ENCODE measurements at places on chromosomes 3 and 15.

- DNase-seq: no peak
Measured at GRCh38 chr3:132134611-132135010, 99.8 kb upstream of the CPNE4 start.

DNA sequence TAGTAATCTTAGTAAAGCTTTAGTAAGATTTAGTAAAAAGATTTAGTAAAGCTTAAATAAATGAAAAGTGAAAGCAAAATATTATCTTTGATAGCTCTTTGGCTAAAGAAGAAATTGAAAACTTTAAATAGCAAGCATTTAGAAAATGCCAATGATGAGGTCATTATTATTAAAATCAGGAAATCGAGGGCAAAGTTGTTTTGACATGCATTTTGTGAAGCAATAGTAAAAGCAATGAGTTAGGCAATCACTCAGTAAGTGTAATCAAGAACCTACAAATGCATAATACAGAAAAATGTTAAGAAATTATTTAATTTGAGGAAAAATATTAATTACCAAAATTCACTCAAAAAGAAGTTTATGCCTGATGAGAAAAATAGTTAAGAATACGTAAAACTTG, 280.3 kb upstream of the MME start:
- DNase-seq: no peak

- no peak for DNase-seq
Measured at GRCh38 chr3:123540285-123540684, 44.6 kb downstream of the HACD2 start.

DNA sequence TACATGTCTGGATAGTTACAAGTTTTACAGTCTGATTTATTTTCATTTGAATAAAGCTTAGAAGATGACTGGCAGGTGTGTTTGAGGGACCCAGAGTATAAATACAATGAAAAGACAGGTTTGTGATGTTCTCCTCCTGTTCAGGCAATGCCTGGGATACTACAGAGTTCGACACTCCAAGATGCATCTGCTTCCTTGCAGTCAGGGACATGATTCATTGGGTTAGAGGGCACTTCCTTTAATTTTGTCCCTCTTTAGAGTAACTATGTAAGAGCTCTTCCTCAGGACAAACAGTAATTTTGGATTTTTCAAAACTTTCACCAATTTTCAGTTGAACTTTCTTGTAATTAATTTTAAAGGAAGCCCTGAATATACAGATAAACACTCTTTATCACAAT, 102.0 kb downstream of the LMLN start:
- no peak for DNase-seq

GRCh38 chr15:33405096-33405495, 94.3 kb downstream of the RYR3 start:
- DNase-seq: no peak

DNA sequence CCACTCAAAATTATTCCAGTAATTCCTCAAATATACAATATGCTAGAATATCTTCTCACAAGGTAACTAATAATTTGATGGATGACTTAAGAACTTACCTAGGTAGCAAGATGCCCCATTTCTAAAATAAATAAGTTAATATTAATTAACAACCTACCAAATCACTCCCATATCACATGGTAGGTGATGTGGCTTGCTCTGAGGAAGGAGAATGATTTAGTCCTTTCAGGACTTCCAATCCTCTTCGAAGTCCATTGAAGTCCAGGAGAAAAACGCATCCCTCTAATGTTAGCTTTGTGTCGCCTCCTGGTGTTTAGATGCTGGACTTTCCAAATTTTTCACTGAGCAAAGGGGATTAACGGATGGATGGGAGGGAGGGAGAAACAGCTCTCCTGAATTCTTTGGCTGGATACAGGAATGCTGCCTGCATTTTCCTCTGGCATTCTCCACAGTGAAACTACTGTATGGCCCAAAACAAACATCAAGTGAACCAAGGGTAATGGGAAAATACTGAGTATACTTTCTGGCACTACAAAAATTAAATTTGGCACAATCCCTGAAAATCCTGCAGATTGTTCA, 58.6 kb downstream of the PRICKLE2 start:
- no peak for DNase-seq

DNA sequence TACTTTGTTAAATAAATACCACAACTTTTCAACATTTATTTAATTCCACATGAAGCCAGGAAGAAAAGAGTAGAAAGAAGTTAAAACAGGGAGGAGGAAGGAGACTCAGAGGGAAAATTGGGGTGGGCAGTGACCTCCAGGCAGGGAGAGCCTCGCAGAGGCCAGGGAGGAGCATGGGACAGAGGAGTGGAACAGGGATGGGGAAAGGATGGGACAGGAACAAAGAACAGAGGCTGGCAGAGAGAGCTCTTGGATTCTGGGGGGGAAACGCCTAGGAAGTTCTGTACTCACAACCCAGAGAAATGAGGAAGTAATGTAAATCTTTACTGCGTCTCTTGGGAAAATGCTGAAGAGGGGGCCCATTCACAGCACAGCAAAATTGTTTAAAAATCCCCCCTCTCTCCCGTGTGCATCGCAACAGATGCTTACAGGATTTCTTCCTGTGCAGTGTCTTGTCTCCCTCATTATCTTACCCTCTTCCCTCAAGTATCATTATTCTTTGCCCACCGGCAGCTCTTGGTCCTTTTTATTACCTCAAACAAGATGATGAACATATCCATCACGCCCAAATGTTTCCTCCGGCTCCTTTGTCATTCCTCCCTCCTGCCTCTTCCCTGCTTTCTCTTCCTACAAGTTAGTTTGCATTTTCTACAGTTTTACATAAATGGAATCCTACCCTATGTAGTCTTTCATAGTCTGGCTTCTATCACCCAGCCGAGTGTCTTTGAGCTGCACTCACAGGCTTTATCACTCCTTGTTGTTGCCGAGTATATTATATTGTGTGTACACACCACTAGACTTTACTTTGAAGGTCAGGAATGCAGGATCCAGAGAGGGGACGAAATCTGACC, 65.5 kb downstream of the ARHGAP31 start:
- DNase-seq: no peak

DNA sequence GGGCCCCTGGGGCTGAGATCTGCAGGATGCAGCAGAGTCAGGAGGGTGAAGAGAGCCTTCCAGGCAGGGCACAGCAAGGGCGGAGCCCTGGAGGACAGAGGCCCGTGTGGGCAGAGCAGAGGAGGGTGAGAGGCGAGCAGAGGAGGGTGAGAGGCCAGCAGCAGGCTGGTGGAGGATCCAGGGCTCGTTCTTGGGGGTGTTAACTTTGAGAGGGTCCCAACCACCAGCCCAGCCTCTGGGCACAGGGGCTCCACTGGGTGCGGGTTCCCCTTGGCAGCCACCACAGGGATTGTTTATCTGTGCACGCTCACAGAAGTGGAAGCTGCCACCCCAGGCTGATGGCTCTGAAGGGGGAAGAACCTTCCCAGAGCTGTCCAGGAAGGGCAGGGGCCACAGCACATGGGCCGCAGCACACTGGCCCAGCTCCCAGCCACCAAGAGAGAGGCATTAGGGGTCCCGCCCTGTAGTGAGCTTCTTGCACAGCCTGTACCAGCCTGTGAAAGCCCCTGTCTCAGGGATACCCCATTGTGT, 9.3 kb upstream of the PLXND1 start:
- DNase-seq: no peak

- DNase-seq: peak; percentile 92
Measured at GRCh38 chr15:71201477-71201876, 86.2 kb downstream of the THSD4 start.

GRCh38 chr15:30962079-30962478, 29.3 kb downstream of the MTMR10 start:
- peak; percentile 98 for DNase-seq

GRCh38 chr15:43514241-43515057, 3.0 kb upstream of the MAP1A start:
- peak; percentile 75 for DNase-seq

GRCh38 chr3:61771976-61772375, 210.6 kb downstream of the PTPRG start:
- DNase-seq: no peak

DNA sequence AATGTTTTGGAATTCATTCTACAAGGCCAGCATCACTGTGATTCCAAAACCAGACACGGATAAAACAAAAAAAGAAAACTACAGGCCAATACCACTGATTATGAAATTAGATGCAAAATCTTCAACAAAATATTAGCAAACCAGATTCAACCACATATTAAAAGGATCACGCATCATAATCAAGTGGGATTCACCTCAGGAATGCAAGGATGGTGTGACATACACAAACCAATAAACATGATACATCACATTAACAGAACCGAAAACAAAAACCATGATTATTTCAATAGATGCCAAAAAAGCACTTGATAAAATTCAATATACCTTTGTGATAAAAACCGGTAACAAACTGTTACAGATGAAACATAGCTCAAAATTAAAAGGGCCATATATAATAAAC, 48.9 kb downstream of the DLG1 start:
- no peak for DNase-seq

DNA sequence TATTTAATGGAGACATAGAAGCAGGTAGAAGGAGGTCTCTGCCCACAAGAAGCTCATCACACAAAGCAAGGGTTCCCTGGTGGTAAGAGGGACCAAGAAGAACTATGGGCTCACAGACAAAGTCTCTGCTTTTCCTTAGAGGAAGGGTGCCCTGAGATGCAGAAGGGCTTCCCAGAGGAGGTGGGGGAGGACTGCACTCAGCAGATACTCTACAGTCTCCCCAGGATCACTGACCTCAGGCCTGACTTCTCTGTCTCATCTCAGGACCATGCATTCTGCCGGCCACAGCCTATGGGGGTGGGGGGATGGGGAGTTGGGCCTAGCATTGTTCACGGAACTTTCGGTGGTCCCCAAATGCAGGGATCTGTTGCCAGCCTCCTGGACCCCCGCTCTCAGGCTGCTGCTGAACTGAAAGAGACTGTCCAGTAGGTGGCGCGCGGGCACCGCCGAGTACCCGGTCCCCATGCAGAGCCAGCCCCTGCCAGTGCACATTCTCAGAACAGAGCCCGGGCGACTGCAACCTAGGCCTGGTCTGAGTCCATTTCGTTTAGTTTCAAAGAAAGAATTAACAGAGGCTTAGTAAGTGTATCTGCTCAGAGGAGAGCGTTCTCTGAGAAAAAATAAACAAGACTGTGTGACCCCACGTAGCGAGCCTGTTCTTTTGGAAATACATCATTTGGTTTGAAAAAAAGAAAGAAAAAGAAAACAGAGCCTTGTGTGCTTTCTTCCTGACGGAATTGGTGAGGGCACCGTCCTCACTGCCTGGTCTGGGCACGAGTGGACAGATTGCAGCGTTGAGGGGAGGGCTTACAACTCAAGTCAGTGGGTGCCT, 74.1 kb downstream of the LRTM1 start:
- DNase-seq: peak; percentile 89

DNA sequence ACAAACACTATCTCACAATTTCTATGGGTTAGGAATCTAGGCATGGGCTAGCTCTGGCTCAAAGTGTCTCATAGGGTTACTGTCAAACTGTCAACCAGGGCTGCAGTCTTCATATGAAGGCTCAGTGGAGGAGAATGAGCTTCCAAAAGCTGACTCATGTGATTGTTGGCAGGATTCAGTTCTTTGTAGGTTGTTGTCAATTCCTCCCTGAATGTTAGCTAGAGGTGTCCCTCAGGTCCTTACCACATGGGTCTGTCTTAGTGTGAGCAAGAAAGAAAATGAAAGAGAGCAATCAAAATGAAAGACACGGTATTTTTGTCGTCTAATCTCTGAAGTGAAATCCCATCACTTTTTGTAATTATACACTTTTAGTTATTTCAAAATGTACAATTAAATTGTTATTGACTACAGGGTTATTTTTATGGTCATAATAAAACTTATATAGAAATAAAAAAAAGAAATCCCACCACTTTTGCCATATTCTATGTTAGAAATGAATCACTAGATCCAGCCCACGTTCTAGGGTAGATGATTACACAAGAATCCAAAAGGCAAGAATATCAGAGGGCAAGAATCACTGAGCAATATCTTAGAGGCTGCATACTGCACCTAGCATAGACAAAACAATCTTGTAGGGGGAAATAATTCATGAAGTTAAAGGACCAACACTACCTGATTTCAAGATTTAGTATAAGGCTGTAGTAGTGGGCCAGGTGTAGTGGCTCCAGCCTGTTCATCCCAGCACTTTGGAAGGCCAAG, 8.4 kb downstream of the ACSBG1 start:
- DNase-seq: no peak

- peak; percentile 10 for DNase-seq
Measured at GRCh38 chr3:118636841-118637240, 397.8 kb downstream of the IGSF11 start.

- no peak for DNase-seq
Measured at GRCh38 chr3:45889337-45889736, 3.0 kb downstream of the CCR9 start.

DNA sequence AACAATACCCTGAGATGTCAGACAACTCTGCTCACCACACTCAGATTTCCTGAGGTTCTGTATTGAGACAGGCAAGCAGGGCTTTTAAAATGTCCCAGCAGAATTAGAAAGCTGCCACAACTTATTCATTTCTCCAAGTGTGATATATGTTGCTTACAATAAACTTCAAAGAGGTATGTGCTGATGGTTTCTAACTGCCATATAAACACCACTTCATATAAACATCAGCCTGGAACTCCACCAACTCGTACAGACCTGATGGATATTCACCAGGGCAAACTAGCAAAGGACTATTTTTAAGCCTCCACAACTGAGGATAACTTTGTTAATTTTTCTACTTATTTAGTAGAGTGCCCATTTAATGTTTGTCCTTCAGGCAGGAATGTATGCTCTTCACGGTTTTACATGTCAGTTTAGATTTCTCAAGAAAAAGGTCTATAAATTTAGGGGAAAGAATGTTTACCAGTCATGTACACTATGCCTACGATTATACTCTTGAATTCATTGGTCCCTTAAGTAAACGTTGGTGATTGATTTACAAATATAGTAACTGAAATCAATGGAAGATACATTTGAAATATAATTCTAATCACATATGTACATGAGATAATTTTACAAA, 109.6 kb upstream of the ABI3BP start:
- no peak for DNase-seq

GRCh38 chr3:195570344-195570743, 13.4 kb downstream of the APOD start:
- DNase-seq: no peak

GRCh38 chr3:194487289-194488054, 670 bp upstream of the ATP13A3 start:
- DNase-seq: peak; percentile 39

GRCh38 chr15:87416591-87417257, 839.8 kb downstream of the NTRK3 start:
- no peak for DNase-seq

DNA sequence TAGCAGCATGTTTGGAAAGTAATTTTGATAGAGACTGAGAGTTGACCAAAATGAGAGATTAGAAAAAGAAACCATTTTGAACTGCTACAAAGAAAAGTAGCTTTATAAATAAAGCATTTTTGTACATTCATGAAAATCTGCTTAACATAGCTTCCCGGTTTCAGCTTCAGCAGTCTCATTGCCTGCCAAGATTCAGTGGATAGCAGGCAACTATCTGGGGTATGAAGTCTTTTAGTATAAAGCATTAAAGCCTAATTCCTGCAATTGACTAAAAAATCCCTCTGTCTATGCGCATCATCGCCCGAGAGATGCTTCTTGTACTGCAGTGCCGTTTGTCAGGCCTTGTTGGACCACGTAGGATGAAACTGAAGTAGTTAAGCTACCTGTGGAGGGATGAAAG, 588.4 kb downstream of the NAALADL2 start:
- peak; percentile 89 for DNase-seq

Data from brain (organoid and tissue), 16 donors.